Ovary (tissue), 10 donors: ENCODE measurements at places on chromosomes 11 and 22. TPM values are rescaled to one million over a fixed set of nuclear protein-coding genes. Genes with fewer than 3 reads are reported as not detected.

DNA sequence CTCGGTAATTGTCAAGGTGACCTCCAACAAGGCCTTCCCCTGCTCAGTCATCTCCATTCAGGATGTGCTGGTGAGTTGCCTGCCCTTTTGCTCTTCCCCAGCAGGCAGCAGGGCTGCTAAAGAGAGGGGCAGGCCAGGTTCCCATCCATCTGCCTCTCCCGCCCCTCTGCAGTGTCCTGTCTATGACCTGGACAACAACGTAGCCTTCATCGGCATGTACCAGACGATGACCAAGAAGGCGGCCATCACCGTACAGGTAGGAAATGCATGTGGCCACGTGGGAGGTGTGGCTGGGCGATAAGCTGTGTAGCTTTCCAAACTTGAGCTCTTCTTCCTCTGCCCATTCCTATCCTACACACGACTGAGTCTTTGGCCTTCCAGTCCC is 4.0 kb downstream of the SIDT2 start:
- no peak for DNase-seq
- H3K36me3 ChIP-seq = no peaks in the 10 kb centered on the region
- peaks cover 28% of the 10 kb centered on the region for H3K4me1 ChIP-seq
- H3K4me3 ChIP-seq = no peak overlapping the region
- H3K27ac ChIP-seq = no peak overlapping the region
- no peaks in the 10 kb centered on the region for H3K27me3 ChIP-seq

GRCh38 chr11:34251589-34251980 is 106.2 kb downstream of the ABTB2 start:
- no peak overlapping the region for H3K4me3 ChIP-seq
- no peaks in the 10 kb centered on the region for H3K4me1 ChIP-seq
- DNase-seq = no peak
- H3K27ac ChIP-seq = no peak overlapping the region

DNA sequence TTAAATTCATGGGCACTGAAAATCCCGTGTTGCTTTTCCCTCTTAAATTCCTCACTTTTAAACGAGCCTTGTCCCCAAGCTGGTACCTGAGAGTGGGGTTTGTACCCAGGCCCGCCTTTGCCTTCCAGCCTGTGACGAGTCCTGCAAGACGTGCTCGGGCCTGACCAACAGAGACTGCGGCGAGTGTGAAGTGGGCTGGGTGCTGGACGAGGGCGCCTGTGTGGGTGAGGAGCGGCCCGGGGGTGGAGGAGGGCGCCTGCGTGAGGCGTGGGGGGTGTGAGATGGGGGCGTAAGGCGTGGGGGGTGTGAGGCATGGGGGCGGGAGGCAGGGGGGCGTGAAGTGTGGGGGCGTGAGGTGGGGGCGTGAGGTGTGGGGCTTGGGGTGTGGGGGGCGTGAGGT is 4.0 kb downstream of the CRELD2 start:
- no peak overlapping the region for H3K4me3 ChIP-seq
- H3K27ac ChIP-seq = no peak overlapping the region
- H3K4me1 ChIP-seq = peaks cover 5% of the 10 kb centered on the region

Gene GAS2
- 1.1 TPM for polyA plus RNA-seq
